ENCODE measurements at places on chromosomes 16 and 17.
A peak's percentile ranks its signal among the peaks of the same experiment; 100 is the strongest.

GRCh38 chr16:71185347-71185746 is 45.2 kb downstream of the HYDIN start:
- no peak for DNase-seq

DNA sequence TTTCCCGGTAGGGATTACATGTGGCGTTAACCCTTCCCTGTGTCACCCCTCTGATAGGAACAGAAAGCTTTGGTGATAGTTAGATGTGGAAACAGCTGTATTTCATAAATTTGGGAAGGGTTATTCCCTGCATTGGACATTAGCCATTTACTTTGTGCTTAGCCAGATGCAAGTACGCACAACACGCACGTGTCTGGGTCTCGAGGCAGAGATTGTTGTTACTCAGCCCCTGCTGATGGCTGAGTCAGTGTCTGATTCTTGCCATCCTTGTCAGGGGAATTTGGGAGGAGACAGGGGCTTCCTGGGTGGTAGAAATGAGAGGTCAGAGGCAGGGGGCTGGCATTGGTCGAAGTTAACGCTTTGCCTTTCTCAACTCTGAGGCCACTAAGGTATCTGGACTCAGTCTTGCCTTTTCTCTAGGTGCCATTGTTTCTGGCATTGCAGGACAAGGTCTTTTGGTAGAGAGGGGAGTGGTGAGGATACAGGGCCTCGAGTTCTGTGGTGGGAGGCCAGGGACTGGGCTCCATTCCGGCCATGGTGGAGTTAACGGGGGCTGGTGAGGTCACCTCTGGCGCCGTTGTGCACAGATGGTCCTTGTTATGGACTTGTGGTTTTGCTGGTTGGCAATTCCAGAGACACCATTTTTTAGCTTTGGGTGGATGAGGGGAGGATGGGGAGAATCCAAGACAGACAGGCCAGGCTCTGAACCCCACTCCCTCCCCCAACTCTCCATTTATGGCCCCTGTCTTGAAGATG is 8.2 kb downstream of the MMP2 start:
- no peak for DNase-seq

GRCh38 chr17:47959825-47960655 is 2.4 kb upstream of the PRR15L start:
- no peak for DNase-seq

DNA sequence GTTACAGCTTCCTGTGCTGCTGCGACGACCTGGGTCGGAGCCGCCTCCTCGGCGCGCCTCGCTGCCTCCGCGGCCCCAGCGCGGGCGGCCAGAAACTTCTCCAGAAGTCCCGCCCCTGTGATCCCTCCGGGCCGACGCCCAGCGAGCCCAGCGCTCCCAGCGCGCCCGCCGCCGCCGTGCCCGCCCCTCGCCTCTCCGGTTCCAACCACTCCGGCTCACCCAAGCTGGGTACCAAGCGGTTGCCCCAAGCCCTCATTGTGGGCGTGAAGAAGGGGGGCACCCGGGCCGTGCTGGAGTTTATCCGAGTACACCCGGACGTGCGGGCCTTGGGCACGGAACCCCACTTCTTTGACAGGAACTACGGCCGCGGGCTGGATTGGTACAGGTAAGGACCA is 746 bp downstream of the HS3ST2 start:
- DNase-seq, result no peak

DNA sequence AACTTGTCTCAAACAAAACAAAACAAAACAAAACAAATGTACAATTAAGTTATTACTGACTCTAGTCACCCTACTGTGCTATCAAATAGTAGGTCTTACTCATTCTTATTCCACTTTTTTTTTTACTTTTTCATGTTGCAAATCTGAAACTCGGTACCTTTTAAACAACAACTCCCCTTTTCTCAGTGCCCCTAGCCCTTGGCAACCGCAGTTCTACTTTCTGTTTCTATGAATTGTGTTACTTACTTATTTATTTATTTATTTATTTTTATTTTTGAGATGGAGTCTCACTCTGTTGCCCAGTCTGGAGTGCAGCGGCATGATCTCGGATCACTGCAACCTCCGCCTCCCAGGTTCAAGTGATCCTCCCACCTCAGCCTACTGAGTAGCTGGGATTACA is 104.0 kb downstream of the SLC39A11 start:
- no peak for DNase-seq

- DNase-seq, result peak; percentile 75
These were observed 34.4 kb upstream of the PRKCB start for GRCh38 chr16:23801378-23801777.

DNA sequence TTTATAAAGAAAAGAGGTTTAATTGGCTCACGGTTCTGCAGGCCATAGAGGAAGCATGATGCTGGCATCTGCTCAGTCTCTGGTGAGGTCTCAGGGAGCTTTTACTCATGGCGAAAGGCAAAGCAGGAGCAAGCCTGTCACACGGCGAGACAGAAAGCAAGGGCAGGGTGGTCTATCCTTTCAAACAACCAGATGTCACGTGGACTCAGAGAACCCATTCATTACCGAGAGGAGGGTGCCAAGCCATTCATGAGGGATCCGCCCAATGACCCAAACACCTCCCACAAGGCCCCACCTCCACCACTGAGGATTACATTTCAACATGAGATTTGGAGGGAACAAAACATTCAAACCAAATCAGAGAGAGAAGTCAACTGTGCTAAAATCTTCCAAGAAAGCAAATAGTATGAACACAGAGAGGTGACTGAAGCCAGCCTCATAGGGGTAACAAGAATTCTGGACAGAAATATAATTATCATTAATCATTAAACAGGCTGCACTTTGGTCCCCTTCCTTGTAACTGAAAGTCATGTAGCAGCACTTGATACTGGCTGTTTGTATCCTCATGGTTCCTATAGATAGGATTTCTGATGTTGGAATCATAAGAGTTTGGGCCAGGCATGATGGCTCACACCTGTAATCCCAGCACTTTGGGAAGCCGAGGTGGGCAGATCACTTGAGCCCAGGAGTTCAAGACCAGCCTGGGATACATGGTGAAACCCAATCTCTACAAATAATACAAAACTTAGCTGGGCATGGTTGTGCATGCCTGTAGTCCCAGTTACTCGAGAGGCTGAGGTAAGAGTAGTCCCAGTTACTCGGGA is 52.5 kb upstream of the B4GALNT2 start:
- DNase-seq, result no peak

GRCh38 chr16:58096249-58096648 is 32.9 kb downstream of the CFAP20 start:
- DNase-seq, result no peak

GRCh38 chr16:27374221-27374803 is 27.7 kb upstream of the IL21R start:
- DNase-seq, result no peak

DNA sequence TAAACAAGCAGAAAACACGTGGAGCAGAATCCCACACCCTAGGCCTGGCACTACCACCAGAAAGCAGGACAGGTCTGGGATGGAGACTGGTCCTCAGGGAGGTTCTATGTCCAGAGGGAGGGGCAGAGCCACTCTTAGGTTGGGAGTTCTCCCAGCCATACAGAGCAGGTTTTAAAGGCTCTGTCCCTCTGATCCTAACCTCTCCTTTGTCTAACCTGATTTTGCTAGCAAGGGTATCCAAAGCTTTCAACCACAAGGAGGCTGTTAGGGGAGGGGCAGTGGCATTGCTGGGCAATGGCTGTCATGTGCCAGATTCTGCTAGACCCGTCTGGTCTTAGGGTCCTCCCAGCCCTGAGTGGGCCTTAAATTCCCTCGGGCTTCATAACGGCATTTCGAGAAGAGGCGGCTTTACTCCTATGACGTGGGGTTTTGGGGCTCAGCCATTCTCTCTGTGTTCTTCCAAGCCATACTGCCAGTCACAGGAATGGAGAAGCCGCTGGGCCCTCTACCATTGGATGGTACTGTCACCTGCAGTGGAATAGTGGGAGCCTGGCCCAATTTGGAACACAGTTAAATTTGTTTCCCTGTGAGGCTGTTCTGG is 5.7 kb downstream of the TPPP3 start:
- DNase-seq, result no peak

DNA sequence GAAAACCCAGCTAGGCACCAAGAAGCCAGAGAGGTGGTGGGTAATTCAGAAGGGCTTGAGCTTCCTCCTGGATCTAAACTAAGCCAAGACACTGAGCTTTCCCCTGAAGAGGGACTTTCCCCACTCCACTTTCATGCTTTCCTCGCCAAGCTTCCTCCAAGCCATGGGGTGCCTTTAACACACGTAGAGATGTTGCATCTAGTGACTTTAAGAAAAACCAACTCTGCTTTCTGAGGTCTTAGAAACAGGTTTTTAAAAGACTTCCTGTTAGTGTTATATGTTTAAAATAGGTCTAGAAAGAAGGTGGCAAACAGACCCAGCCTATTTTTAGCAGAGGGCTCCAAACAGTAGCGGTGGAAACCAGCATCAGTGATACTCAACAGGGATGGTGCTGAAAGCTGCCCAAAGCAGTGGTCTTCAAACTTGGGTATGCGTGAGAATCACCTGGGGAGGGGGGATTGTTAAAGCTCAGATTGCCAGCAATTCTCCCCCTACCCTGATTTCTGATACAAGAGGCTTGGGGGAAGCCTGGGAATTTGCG is 585.6 kb downstream of the CDH13 start:
- no peak for DNase-seq

- DNase-seq, result no peak
These were observed 34.8 kb downstream of the TIMM22 start for GRCh38 chr17:1031711-1032110.

DNA sequence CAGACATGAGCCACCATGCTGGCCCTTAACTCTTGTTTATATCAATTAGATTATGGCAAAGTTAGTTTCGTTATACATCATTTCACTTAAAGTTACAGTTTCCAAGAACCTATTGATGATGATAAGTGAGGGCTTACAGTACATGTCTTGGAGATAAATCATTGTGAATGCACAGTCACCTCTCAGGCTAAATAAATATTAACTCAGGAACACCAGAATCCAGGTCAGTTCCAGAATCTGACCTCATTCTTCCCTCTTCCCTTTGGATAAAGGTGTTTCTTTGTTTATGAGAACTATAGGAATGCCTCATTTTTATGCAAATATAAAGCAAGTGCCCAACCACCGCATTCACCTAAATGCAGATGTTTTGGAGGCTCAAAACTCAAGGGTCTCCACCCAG is 48.4 kb upstream of the CRYM start:
- DNase-seq, result no peak

DNA sequence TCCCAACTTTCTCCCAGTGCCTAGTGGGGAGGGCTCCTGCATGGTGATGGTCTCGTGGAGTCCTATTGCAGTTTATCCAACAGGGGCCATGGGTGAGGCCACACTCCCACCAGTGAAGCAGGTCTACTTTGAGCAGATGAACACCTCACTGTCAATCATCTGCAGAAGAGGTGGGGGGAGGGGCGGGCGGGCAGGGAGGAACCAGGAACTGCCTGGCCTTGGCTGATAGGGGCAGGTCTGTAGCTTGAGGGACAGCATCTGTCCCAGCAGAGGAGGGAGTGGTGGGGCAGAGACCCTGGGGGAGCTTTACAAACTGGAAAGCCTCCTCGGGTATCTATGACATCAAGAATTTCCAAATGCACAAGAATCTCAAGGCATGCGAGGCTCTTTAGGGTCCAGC is 58.7 kb upstream of the ZNF423 start:
- DNase-seq, result no peak

GRCh38 chr17:17353625-17354484 is 50.7 kb downstream of the NT5M start:
- DNase-seq, result no peak

- DNase-seq, result no peak
These were observed 1.8 kb downstream of the IL27 start for GRCh38 chr16:28504707-28505404.

GRCh38 chr16:85891776-85892166 is 7.2 kb upstream of the IRF8 start:
- DNase-seq, result no peak

DNA sequence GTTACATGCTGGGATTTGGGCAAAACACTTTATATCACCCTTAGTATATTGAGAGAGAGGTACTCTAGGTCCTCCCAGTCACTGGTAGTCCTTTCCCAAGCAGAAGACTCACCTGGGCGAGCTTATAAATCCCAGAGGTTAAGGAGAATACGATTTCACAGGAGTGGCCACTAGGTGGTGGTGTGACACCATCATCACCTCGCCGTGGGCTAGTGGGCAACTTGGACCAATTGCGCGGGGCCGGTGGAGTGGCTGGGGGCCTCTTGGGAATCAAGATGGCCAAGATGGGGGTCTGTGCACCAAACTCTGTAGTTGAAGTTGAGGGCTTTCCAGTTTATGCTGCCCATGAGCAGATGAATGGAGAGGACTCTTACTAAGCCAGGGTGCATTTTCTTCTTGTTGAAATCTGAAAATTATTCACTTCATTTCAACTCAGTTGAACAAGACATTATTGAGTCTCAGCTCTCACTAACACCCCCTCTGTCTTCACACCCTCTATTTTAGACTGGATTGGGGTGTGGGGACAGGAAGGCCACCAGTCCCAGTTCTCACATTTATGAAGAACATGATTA is 38.2 kb upstream of the PIRT start:
- DNase-seq, result peak; percentile 27

DNA sequence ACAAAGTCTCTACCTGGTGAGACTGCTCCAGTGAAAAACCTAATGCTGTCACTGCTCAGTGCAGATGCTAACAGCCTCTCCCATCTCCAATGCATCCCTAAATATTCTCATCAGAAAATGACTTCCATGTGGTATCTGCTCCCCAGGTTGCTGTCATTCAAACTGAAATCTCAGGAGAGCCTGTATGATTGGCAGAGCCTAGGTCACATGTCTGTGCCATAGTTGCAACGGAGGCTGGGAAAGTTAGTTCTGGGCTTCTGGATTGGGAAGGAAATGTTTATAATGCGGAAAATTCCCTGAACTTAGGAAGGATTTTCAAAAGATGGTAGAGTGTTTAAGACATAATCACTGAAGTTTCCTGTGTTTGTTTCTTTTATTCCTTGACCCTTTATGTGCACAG is 206.4 kb upstream of the ZKSCAN2 start:
- DNase-seq, result no peak

GRCh38 chr16:21626659-21627277 is 25.6 kb downstream of the IGSF6 start:
- no peak for DNase-seq

GRCh38 chr16:15647294-15648014 is 2.6 kb upstream of the NDE1 start:
- DNase-seq, result no peak

DNA sequence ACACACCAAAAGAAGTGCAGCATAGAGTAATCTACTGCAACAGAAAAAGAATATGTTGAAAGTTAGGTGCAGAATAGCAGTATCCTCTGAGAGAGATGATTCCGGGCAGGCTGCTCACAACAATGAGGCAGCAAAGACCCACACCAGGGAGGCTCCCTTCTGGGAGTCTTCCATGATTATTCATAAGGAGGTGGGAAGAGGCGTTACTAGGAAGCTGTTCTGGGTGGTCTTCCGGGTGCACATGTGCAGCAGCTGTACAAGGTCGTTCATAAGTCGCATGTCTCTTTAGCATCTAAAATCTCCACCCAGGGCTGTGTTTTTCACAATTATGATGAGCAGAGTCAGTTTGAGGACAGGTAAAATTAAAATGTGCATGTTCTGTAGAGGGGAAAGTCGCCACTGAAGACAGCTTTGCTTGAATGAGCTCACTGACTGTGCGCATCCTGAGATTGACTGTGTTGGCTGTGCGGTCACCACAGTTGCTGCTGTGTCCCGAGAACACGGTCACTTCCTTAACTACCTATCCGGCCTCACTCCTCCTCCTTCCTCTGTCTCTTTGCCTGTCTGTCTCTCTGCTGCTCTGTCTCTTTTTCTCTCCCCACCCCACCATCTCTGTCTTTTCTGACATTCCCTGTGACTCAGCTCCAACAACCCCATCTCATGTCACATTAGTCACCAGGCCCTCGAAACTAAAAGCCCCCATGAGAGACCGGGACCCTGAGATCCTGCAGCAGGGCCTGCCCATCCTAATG is 125.5 kb upstream of the HSBP1 start:
- DNase-seq, result no peak
